ENCODE measurements at places on chromosomes 6 and 20.

- DNase-seq, result no peak
Observed at GRCh38 chr6:15481390-15482291, 181.2 kb downstream of the DTNBP1 start.

- no peak for DNase-seq
Observed at GRCh38 chr20:45946149-45946970, 11.9 kb downstream of the PCIF1 start.

DNA sequence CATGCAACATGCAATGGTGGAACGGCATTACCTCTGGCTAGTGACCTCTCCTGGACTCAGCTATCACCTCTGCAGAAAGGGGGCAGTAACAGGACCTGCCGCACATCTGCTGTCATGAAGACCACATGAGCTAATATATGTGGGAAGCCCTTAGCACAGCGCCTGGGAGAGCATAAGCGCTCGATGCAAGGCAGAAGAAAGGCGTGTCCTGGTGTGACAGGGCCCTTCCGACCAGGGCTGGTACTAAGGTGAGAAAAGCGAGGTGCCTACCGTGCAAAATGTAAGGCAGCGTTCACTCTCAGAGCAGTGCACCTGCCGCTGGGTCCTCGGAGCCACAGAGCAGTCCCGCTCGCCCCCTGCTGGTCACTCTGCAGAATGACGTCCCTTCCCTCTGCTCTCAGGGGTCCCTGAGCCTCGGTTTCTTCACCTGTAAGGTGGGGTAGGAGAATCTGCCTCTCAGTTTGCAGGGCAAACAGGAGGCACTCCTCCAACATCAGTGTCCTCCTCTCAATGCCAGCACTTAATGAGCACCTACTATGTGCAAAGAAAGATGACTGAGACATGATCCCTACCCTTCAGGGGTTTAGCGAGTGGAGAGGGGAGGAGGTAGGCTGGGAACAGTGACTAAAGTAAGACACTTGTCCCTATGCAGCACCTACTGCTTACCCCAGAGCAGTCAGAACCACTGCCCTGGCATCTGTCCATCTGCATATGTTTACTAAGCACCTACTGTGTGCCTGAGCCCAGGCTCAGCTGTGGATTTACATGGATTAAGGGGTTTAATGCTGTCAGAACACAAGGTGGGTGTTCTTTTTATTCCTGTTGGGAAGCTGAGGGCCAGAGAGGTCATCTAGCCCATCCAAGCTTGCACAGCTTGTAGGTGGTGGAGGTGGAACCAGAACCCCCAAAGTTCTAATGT, 41.1 kb upstream of the PTGIS start:
- DNase-seq, result peak; percentile 82

GRCh38 chr20:24503352-24503931, 34.0 kb downstream of the SYNDIG1 start:
- DNase-seq, result no peak

GRCh38 chr6:10586302-10586701, 65.2 kb downstream of the GCNT2 start:
- DNase-seq, result no peak

DNA sequence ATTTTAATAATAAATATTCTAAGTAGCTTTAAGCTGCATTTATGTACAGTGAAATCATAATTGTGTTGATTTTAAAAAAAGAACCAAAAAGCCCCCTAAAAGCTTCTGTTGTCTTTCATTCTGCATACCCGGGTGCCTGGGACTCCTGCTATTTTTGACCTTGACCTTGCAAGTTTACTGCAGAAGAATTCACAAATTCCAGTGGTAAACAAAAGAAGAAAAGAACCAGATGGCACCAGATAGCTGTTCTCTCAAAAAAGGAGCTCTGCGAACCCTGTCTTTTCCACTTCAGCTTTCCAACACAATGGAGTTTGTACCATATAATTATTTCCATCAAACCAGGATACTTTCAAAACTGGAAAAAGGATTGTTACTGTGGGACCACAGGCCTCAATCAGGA, 363.3 kb downstream of the SMOC2 start:
- DNase-seq, result no peak

DNA sequence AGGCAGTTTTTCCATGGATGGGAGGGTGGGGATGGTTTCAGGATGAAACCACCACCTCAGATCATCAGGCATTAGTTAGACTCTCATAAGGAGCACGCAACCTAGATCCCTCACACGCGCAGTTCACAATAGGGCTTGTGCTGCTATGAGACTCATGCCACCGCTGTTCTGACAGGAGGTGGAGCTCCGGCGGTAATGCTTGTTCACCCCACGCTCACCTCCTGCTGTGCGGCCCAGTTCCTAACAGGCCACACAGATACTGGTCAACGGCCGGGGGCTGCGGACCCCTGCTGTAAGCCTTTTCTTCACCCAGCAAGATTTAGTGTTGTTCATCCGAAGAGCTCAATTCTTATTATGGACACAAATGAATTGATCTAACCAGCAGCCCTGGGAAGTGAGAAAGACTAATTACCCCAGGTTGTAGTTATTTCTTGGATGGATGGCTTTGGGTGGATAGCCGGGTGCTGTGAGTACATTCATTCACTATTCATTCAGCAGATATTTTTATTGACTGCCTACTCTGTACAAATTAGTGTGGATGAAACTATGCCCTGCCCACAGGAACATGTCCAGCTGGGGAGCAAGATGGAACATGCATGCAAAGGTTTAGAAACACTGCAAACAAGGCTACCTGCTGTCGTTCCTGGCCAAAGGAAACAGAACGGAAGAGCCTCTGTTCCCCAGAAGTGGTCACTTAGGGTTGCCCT, 57.2 kb downstream of the RIOK1 start:
- DNase-seq, result no peak

DNA sequence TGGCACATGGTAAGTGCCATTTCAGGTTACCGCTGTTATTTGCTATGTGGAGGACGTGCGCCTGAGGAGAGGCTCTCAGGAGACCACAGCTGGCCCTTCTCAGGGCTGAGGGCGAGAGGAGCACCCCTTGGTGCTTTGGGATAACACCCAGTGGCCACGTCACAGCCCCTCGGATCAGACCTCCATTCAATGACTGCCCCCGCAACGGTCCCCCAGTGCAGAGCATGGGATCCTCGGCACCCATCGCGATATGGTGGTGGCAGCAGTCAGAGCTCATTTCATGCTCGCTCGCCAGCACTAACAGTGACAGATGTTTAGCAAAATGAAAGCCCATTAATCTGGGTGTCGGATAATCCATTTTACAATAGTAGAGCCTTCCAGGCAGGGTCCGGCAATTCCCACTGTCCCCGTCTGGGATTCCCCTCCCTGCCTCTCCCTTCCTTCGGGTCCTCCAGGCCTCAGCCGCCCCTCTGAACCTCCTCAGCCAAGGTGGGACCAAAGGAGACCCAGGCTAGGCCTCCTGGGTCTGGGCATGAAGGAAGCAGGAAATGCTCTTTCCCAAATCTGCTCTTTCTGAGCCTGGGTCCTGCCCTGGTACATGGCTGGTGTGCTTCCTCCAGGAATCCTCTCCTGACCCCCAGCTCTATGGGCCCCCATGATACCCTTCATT, 117.1 kb downstream of the GRM4 start:
- no peak for DNase-seq

GRCh38 chr6:7163661-7164071, 55.9 kb downstream of the RREB1 start:
- DNase-seq, result no peak

DNA sequence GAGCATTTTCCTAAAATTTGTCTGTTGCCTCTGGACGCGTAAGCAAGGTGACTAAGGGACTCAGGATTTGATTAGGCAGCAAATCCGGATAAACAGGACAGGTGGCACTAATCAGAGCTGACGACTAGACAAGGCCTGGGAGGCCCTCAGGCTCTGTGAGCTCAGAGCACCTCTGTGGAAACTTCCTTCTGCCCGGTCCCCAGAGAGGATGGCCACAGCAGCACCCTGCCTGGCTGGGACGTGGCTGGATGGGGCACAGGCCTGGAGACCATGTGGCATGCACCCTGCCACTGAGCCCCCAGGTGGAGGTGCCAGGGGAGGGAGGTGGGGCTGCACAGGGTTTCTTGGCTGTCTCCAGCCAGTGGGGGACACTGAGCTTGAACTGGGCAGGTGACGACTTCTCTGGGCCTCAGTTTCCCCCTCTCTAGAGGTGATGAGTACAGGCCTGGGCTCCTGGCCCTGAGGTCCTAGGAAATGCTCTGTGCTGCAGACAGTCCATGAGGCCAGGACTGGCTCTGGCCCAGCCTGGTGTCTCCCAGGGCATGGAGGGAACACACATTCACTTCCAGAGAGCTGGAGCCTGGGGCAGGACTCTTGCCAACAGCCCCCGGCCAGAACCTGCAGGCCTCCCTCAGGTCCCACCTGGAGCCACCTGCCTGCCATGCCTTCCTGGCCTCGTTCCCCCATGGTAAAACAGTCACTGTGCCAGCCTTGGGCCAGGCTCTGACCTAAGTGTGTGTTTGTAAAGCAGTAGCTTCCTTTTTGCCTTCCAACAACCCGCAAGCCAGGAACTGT, 39.6 kb upstream of the STX16 start:
- no peak for DNase-seq

DNA sequence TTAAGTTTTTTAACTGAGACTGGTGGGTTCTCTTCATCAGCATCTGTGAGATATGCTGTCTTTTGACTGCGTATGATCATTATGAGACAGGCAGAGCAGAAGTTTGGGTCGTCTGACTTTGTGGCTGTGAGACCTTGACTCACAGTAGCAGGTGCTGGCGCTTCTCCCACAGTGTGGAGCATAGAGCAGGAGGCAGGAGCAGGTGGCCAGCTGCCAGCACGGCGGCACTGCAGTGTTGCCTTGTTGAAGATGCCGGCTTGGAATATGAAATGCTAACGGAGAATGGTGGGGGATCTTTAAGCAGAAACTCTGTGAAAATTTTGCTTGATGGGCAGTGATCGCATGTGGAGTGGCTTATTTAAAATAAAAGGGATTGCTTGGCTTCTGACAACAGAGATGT, 105.0 kb downstream of the TIAM2 start:
- DNase-seq, result no peak
